ENCODE measurements at places on chromosomes 6 and 20.

DNA sequence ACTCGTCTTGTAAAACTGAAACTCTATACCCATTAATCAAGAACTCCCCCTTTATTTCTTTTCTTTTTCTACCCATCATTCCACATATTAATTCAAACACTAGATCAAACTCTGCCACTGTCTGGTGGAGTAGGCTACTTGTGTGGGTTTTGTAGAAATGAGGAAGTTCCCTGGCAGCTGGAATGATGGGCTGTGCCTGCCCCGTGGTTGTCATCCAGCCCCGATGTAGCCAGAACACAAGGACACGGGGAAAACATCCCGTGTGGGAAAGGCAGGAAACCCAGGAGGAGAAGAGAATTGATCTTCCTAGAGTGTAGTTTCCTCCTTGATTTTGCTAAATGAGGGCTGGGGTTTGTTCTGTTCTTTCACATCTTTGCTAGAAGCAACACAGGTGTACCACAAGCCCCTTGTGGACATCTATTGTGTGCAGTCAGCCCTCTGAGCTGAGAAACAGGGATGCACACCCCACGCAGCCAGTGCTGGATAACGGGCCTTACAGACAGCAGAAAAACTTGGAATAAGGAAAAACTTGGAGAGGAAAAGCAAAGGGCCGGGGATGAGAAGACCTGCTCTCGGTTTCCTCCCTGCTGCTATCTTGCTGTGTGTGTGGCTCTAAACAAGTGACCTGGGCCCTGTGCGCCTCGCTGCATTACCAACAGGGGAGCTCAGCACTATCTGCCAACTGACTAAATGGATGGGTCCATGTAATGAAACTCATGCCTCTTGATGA is 88.0 kb downstream of the SCML4 start:
- no peak for DNase-seq

DNA sequence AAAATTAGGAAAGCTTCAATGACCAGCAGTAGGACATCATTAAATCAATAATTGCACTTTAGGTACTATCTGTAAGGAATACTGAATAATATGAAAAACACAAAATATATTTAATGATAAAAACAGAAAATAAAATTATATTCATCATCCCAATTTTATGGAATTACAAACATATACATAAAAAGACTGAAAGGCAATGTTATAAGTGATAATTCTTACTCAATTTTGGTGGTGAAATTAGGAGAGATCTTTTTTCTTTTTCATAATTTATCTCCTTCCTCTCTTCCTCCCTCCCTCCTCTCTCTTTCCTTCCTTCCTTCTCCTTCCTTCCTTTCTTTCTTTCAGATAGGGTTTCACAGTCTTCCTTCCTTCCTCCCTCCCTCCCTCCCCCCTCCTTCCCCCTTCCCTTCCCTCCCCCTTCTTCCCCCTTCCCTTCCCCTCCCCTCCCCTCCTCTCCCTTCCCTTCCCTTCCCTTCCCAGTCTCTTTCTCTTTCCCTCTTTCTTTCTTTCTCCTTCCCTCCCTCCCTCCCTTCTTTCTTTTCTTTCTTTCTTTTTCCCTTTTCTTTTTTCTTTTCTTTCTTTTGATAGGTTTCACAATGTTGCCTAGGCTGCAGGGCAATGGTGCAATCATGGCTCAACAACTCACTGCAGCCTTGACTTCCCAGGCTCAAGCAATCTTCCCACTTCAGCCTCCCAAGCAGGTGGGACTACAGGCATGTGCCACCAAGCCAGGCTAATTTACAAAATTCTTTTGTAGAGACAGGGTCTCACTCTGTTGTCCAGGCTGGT is 36.8 kb downstream of the RSPH3 start:
- no peak for DNase-seq

- DNase-seq, result no peak
Measured at GRCh38 chr6:82277686-82278085, 30.1 kb upstream of the IBTK start.

DNA sequence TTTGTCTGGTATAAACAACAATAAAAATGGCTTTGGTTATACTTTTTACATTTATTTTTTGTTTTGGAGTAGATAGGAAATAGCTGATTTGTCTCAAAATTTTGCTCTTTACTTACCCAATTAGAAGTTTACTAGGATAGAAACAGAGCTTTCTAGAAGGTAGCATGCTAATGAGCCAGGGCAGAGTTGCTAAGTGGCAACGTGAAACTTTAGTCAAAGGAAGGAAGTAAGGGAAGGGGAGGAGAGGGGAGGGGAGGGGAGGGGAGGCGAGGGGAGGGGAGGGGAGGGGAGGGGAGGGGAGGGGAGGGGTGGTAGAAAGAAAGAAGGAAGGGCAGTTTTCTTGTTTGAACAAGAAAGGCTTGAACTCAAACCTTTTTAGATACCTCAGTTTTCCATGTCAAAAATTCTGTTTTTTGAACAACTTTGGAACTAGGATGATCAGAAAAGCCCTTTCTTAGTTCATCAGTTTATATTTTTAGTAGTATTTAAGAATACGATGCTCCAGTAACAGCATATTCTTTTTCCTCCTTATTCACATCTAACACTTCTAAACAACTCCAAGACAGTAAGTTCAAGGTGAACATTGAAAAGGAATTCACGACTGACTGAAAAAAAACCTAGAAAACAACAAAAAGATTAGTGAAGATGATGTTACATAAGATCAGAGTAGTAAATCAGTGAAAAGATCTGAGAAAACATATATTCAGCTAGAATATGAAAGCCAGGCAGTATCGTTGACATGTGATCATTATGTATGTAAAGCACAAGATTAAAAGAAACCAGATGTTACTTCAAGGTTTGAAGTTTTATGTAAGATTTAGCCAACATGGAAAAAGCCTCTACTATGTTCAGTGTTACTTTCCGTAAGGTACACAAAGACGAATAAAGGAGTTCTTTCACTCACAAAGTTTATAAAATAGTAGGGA is 263.4 kb downstream of the ARHGAP18 start:
- DNase-seq, result no peak

GRCh38 chr6:32298632-32299336 is 72.9 kb downstream of the TSBP1 start:
- DNase-seq, result no peak

GRCh38 chr20:19141998-19142397 is 70.4 kb upstream of the SLC24A3 start:
- DNase-seq, result no peak

- DNase-seq, result no peak
Measured at GRCh38 chr6:108799354-108799717, 48.9 kb upstream of the ARMC2 start.

DNA sequence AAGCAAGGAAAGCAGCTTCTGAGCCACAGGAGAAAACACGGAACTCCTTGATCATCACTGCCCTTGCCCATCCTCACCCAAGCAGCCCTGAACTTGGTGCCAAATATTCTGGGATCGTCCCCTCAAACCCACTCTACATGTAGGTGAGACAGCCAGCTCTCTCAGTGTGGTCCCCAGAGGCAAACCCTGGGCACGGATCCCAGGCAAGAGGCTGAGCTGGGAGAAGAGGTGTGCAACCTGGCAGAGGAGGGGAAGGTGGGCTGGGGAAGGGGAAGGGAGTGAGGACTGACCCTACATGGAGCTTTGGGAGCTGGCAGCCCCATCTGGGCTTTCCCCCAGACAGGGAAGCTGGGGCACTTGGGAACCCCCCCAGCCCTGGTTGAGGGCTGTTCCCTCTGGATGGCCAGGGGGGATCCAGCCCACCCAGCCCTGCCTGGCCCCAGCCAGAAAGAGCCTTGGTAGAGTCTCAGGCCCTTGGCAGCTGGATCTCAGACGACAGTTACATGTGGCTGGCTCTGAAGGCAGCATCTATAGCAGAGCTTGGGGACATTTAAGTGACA is 186.2 kb upstream of the CST7 start:
- DNase-seq, result no peak

GRCh38 chr6:21128601-21129000 is 464.9 kb upstream of the SOX4 start:
- DNase-seq, result no peak

DNA sequence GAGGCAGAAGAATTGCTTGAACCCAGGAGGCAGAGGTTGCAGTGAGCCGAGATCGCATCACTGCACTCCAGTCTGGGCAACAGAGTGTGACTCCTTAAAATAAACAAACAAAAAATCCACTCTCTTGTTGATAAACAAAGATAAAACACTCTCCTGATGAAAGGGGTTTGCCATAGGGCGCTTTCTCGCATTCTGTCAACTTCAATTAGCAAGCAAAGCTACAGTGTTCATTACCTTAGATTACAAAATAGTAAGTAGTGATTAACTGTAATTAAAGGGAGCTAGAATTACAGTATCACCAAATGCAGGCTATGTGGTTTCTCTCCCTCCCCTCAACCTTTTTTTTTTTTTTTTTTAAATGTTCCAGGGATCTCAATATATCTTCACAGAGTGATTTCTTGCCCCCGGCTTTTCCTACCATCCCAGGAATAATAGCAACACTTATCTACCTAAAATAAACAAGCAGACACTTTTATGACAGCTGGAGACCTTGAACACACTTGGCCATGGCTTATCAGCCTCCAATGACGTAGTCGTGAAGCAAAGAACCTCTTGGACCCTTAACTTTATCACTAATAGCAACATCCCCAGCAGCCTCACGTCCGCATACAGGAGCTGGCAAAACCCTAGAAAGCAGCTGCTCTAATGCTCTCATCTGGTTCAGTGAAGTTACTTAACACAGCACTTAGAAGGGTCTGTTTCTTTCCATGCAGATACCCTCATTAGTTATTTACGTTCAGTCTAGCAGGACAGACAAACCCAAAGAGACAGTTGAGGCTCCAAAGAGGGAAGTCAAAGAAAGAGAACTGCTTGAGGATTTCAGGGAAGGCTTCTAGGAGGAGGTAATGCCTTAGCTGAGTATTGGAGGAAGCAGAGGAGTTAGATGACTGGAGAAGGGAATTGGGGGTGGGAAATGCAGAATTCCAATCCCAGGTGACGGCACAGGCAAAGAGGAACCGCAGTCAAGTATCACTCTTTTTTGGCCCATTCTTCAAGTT is 37.9 kb upstream of the NEDD9 start:
- no peak for DNase-seq

GRCh38 chr6:20212392-20213111 is at the start of gene MBOAT1:
TSS of gene MBOAT1 (minus strand) at chr6:20212469. CDS start at chr6:20212234, 235 bp downstream.
- DNase-seq, result peak; percentile 42

- no peak for DNase-seq
Measured at GRCh38 chr20:63008541-63009044, 1.8 kb upstream of the BHLHE23 start.

DNA sequence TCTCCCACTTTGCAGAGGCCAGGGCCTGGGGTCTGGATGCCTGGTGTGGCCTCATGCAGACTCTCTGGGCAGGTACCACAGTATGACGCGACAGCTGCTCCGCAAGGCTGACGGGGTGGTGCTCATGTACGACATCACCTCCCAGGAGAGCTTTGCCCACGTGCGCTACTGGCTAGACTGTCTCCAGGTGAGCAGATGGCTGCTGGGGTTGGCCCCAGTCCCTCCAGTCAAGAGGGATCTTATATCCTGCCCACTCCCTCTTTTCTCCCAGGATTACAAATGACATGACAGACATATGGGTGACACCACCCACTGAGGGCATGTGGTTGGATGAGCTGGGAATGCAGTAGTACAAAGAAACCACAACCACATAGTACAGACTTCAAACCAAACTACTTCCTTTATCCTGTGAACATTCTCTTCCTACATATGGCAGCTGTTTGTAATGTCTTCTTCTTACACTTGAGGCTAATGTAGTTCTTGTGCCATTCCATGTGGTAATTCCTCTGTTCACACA is 29.9 kb downstream of the RAB44 start:
- DNase-seq, result no peak

GRCh38 chr6:21846541-21847451 is 253.2 kb downstream of the SOX4 start:
- peak; percentile 18 for DNase-seq

DNA sequence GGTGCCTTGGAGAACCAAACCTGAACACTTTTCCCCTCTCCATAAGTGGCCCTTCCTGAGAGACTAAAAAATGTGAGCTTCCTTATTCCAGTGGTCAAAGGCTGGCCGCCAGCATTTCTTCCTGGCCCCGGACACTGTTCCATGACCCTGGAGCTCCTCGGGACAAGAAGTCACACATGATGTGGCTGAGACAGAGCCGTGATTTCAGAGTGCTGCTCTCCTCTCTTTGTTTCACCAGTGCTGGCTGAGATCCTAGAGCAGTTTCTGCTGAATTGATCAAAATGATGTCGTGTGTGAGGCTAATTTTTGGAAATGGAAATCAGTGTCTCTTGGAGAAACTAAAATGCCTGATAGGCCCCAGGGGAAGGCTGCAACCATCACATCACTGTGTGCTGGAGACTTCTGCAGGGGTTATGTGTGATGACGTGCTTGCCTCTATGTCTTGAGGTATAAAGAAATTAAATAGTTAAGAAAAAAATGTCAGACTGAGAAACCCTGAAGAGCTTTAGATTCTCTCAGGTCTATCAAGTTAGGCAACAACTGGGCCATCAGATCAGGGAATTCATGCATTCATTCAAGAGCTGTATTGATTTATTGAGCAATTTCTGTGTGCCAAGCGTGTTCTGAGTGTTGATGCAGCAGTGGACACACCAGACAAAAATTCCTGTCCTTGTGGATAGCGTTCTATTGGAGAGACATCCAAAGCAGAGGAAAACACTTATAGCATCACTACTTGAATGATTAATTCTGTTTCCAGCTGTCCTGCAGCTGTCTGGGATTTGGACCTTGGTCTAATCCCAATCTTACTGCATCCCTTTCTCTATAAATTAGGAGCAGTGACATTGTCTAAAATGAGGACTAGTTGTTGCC is 72.7 kb upstream of the CCN6 start:
- DNase-seq, result no peak

- no peak for DNase-seq
Measured at GRCh38 chr20:49187330-49187850, 744 bp downstream of the STAU1 start.

DNA sequence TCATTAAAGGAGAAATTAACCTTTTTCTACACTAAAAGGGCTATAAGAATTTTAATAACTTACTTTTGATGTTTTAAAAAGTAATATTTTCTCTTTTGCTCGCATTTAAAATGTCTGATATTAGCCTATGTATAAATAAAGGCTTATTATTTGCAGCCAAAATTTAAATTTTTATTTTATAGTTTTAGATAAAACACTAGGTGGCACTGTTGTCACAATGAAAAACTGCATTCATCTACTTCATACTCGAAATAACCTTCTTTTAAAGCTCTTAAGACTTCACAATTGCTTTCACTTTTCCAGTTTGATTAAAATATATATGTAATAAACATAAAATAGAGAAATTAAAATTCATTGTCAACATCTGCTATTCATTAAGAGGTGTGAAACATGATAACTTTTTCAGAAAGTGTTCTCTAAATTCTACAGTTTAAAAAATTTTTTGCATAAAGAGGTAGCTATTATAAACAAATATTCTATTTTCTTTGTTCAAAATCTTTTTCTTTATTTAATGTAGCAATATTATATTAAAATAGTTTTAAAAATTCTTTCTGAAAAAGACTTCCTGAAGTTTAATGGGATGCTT is 78.8 kb upstream of the DEFB112 start:
- DNase-seq, result no peak

GRCh38 chr6:95599706-95600105 is 22.4 kb downstream of the MANEA start:
- DNase-seq, result no peak

GRCh38 chr6:25341923-25342619 is 62.9 kb downstream of the CARMIL1 start:
- DNase-seq, result no peak

- DNase-seq, result peak; percentile 47
Measured at GRCh38 chr6:6724539-6725467, 136.3 kb downstream of the LY86 start.

- no peak for DNase-seq
Measured at GRCh38 chr20:41230136-41230535, 87.4 kb downstream of the ZHX3 start.

- DNase-seq, result no peak
Measured at GRCh38 chr20:33070111-33071053, 9.1 kb upstream of the BPIFB4 start.
